ENCODE measurements at places on chromosomes 12 and 14.
A peak's percentile ranks its signal among the peaks of the same experiment; 100 is the strongest.

- no peak for DNase-seq
These were observed 50.2 kb downstream of the KCNK13 start for GRCh38 chr14:90111895-90112534.

- DNase-seq, result peak; percentile 46
These were observed 48.7 kb upstream of the CDKN3 start for GRCh38 chr14:54348001-54348611.

- DNase-seq, result peak; percentile 52
These were observed at the start of gene RNASE1 for GRCh38 chr14:20802341-20803084. TSS of gene RNASE1 (minus strand) at chr14:20802844. CDS start at chr14:20802068, 776 bp downstream.

DNA sequence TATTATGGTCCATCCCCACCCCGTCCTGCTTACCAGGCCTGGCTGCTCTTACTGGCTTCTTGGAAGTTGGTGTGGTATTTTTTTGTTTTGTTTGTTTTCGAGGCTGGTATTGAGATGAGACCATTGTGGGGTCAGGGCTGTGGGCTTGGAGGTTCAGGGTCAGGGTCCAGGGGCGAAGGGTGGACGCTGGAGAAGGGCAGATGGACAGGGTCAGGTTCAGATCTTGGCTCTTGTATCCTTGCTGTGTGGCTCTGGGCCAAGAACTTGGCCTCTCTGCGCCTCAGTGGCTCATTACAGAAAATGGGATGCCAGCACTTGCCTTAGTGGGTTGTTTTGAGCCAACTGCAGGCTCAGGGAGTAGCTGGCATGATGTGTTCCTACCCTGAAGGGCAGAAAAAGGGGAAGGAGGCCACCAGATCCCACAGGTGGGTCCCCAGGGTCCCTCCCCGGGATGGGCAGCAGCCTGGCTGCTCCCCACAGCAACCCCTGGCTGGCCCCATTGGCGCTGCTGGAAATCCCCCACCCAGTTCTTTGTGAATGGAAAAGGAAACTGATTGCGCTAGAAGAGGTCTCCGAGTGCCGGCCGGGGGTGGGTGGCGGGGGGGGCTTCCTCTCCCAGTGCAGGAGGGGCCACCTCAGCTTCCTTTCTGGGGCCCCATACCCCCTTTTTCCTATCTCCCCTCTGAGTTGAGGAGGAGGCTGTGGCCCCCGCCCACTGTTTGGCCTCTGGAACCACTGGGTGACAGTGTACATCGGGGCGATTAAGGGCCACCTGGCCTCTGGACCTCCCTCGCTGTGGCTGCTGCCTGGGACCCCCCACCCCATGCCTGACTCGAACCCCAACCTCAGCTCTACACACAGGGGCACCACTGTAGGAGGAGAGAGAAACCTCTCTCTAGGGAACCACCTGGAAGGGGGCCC lies 25.0 kb downstream of the SH2B3 start:
- no peak for DNase-seq

- DNase-seq, result no peak
These were observed 26.9 kb downstream of the RAB3IP start for GRCh38 chr12:69765515-69765914.

GRCh38 chr12:53058674-53059433 lies 9.0 kb downstream of the TNS2 start:
- DNase-seq, result no peak
